Stimulated activated CD8-positive, alpha-beta memory T cell treated with anti-CD3 and anti-CD28 coated beads, Interleukin-4, amount 100 ng/mL, for 24 hours (primary cell): ENCODE measurements at places on chromosomes 12 and 14.

GRCh38 chr14:42224053-42224888 is 617.6 kb downstream of the LRFN5 start:
- no peak for DNase-seq

DNA sequence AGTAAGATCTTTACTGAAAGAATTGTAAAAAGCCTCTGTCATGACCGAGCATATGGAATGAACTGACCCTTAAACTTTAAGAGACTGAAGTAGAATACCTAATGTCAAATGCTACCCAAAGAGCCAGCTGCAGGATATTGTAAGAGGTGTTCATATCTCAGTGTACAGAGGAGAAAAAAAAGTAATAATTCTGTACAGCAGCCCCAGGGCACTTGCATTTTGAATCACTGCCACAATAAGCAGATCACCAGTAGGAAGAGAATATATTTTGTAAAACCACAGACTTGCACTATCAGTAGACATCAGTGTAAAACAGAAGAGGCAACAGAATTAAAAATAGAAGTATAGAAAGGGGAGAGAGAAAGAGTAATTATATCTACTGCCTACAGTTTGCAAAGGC is 162.6 kb downstream of the PPFIA2 start:
- DNase-seq, result no peak

DNA sequence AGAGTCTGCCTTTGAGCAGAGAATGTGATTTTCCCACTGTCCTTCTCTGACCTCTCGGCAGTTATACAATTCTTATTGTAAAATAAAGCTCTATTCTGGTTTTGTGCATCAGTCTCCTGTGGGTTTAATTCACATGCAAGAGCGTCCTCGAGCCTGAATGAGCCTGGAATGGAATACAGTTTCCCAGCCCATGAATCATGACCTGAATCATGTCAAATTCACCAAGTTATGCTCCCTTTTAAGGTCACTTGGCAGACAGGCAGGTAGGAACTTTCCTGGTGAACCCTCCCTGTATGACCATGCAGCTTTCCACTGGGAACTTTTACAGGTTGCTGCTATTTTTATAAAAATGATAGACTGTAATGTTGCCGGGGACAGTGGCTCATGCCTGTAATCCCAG is 41.7 kb downstream of the BICD1 start:
- no peak for DNase-seq

- no peak for DNase-seq
Observed at GRCh38 chr14:36553656-36554260, 28.7 kb downstream of the NKX2-8 start.

DNA sequence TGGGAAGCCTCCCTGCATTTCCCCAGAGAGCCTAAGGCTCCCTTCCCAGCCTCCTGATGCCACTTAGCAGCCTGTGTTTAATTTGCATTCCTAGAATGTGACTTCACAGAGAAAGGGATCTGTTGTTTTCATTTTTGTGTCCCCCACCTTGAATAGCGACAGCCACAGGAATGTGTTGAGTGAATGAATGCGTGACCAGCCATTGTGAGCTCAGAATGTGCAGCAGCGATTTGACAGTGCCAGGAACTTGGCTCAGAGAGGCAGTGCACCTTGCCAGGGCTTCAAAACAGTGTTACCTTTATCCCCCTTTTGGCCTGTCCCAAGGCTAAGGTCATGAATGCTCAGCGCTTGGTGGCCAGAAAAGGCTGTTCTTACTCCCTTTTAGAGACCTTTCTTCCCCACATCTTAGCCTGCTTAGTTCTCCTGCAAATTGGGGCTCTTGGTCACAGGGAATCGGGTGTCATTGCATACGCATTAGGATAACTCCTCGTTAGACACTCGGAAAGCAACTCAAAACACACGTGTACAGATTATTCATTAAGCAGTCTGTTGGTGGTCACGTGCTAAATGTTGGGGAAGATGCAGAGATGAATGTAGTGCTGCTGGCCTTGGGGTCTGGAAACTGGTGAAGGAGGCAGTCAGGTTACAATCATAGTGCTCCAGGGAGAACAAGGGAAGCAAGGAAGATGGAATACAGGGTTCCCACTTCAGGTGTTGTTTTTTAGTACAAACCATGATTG is 9.8 kb downstream of the NTF3 start:
- no peak for DNase-seq

GRCh38 chr12:29208060-29208459 is 59.0 kb downstream of the FAR2 start:
- no peak for DNase-seq

- no peak for DNase-seq
Observed at GRCh38 chr12:57527184-57527583, 4.6 kb downstream of the MBD6 start.

DNA sequence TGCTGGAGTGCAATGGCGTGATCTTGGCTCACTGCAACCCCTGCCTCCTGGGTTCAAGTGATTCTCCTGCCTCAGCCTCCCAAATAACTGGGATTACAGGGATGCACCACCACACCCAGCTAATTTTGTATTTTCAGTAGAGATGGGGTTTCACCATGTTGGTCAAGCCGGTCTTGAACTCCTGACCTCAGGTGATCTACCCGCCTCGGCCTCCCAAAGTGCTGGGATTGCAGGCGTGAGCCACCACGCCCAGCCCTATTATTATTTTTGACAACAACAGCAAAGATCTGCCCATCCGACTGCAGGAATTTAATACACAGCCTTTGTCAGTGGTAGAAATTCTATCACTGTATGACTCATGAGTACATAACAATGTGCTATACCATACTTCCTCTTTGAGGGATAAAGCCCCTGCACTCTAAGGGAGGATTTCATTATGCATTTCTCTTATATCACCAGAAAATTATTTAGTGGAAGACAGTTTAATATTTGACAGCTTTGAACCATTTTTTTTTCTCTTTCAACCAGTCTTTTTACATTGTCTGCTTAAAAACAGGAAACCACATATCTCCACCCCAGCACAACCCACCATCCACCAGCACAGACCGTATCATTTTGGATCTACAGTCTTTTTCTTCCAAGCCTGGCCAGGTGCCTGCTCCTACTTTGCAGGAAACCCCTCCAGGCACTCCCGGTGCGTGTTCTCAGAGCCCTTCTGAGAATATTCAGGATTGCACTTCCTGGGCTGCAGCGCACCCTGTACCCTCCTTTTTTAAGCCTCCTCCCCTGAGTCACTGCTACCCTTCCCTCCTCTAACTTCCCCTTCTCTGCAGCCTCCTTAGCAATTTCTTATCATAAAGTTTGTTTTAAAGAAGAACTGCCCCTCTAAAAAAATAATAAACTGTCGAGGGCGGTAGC is 594 bp downstream of the ARHGDIB start:
- no peak for DNase-seq

DNA sequence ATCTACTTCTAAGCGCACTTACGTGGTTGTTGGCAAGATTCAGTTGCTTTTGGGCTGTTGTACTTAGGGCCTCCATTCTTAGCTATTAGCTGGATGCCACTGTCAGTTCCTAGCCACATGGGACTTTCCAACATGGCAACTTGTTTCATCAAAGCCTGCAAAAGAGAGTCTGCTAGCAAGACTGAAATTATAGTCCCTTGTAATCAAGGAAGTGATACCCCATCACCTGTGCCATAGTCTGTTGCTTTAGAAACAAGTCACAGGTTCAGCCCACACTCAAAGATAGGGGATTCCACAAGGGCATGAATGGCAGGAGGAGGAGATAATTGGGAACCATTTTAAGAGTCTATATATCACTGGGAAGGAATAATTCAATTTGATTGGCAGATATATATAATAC is 27.1 kb upstream of the SLC17A8 start:
- no peak for DNase-seq

DNA sequence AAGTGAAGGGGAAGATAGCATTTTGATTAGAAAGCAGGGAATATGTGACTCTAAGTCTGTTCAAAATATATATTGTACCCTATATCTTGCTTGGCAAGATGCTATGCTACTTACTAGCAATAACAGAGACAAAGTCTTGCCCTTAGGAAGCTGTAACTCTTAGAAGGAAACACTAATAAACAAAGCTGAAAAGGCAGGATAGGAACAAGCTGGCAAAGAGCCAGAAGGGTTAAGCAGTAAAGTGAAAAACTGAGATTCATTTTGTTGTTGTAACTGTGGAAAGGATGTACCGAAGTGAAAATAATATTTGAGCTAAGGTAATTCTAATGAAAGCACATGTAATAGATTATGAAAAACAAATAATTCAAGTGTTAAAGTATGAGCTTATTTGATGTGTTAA is 527.1 kb upstream of the FLRT2 start:
- DNase-seq, result no peak

DNA sequence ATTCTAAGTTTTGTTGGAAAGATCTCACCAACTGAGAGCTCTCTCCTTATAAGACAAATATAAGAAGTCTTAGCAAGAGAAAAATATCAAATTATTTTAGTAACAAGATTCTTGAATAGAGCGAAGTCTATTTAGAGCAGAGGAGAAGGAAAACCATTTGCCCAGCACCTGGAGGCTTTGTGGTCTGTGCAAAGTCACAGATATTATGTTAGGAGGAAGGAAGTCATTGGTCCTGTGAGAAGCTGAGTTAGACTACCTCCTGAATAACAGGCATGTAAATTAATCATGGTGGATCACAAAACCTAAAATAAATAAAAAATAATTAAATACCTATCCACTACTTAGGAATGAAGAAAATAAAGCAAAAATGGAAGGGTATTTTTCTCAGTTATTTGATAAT is 38.4 kb upstream of the ATXN7L3B start:
- DNase-seq, result no peak

DNA sequence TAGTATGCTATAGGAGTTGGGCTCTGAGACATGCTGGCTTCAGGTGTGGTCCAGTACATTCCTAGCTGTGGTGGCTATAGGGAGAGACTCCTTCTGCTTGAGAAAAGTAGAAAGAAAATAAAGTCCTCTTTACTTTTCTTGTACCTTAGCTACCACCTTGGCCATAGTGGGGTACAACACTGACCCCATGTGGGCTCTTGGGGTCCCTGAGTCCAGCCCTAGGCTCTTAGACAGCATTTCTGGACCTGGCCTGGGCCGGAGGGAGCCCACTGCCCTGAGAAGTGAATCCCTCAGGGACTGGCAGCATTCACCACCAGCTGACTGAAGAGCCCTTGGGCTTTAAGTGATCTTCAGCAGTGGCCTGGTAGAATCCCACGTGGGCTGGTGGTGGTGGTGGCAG is 143.1 kb downstream of the SYT10 start:
- no peak for DNase-seq
